Immature natural killer cell (primary cell): ENCODE measurements at places on chromosomes 13 and 19. TPM values are rescaled to one million over a fixed set of nuclear protein-coding genes. Genes with fewer than 3 reads are reported as not detected.
A peak's percentile ranks its signal among the peaks of the same experiment; 100 is the strongest.

- no peaks in the 10 kb centered on the region for H3K36me3 ChIP-seq
- peaks cover 18% of the 10 kb centered on the region for H3K27me3 ChIP-seq
- peak overlapping the region; percentile 85 for H3K4me3 ChIP-seq
- H3K27ac ChIP-seq = no peak overlapping the region
These were observed 2.5 kb upstream of the RPL36 start for GRCh38 chr19:5687360-5688198.

GRCh38 chr13:22517544-22517943 lies 663.2 kb upstream of the SGCG start:
- no peak overlapping the region for H3K27ac ChIP-seq
- peaks cover 2% of the 10 kb centered on the region for H3K27me3 ChIP-seq
- DNase-seq = no peak
- no peak overlapping the region for H3K4me3 ChIP-seq
- H3K36me3 ChIP-seq = no peaks in the 10 kb centered on the region

URI1 gene
- 24.6 TPM for polyA plus RNA-seq

- H3K4me1 ChIP-seq = peaks cover 100% of the 10 kb centered on the region
- H3K4me3 ChIP-seq = peak overlapping the region; percentile 85
- H3K36me3 ChIP-seq = peaks cover 7% of the 10 kb centered on the region
- H3K27ac ChIP-seq = peak overlapping the region; percentile 98
- peak; percentile 70 for DNase-seq
These were observed 42.1 kb upstream of the C1QTNF9 start for GRCh38 chr13:24267274-24267673.

CTXN1 gene
- not detected for polyA plus RNA-seq

DNA sequence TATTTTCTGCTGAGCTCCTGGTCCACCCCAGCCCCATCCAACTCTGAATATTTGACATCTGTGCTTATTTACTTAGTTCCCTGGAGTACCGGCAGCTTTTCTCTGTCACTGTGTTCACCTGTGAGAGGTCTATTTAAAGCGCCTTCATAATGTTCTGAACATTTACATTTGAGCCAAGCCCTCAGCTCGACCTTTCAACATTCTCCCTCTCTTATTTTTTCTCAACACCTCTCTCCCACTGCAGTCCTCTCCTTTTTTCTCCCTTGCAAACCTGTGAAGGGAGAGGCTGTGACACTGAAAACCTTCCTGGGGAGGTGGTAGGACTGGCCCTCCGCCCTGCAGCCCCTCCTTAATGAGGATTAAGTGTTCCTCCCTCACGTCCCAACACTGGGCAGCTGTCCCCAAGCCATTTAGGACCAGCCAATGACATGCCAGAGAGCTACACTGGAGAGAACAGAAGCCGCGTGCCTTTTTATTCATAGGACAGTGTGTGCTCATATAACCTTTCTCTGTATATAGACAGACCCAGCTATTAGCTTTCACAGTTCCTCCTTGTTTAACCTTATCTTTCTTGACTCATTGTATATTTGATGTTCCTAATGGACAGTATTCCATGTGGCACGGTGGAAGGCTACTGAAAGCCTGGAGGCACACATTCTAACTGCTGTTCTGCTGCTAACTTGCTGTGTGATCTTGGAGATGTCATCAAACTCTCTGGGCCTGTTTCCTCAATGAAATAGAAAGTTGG lies 134.8 kb downstream of the NUFIP1 start:
- no peak overlapping the region for H3K27ac ChIP-seq
- H3K4me1 ChIP-seq = no peaks in the 10 kb centered on the region
- no peak for DNase-seq
- peaks cover 2% of the 10 kb centered on the region for H3K27me3 ChIP-seq

GRCh38 chr19:5003781-5004180 lies 34.9 kb downstream of the KDM4B start:
- no peak overlapping the region for H3K27ac ChIP-seq
- no peak overlapping the region for H3K4me3 ChIP-seq
- no peak for DNase-seq
- peaks cover 1% of the 10 kb centered on the region for H3K27me3 ChIP-seq
- no peaks in the 10 kb centered on the region for H3K36me3 ChIP-seq

- DNase-seq = no peak
- H3K27ac ChIP-seq = no peak overlapping the region
- H3K4me1 ChIP-seq = no peaks in the 10 kb centered on the region
- no peak overlapping the region for H3K4me3 ChIP-seq
- H3K27me3 ChIP-seq = no peaks in the 10 kb centered on the region
- H3K36me3 ChIP-seq = no peaks in the 10 kb centered on the region
These were observed 385.8 kb downstream of the ZNF536 start for GRCh38 chr19:30757837-30758617.

DNA sequence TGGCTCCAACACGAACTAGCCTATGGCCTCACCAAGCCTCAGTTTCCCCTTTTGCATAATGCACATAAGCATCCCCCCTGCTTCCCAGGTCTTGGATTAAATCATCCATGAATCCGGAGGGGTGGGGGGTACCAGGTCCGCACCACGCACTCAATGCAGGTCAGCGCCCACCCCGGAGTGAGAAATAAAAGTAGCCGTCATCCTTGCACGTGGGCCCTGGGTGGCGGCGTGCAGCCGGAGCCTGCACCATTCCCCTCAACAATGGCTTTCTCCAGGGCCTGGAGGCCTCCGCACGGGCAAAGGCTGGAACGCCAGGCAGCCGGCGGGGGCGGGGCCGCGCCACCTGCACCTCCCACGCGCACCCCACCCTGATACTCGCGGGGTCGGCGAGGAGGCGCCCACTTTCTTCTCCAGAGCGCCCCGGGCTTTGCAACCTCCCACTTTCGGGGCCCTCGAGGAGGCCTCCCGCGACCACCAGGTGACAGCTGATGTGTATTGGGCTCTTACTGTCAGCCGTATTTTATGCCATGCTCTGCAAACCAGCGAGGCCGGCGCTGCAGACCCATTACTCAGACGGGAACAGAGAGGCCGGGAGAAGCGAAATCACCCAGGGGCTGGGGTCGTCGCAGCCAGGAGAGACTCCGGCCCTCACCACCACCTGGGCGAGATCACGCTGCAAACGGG lies 767 bp upstream of the GADD45B start:
- peaks cover 18% of the 10 kb centered on the region for H3K27me3 ChIP-seq
- H3K36me3 ChIP-seq = no peaks in the 10 kb centered on the region
- peaks cover 36% of the 10 kb centered on the region for H3K4me1 ChIP-seq
- DNase-seq = peak; percentile 51
- H3K4me3 ChIP-seq = peak overlapping the region; percentile 87
- H3K27ac ChIP-seq = peak overlapping the region; percentile 36
